NCI-H1092 (cell line): ENCODE measurements at places on chromosomes 1 and 21.
A peak's percentile ranks its signal among the peaks of the same experiment; 100 is the strongest.

- DNase-seq, result no peak
Measured at GRCh38 chr1:52544665-52545525, 8.0 kb downstream of the TUT4 start.

DNA sequence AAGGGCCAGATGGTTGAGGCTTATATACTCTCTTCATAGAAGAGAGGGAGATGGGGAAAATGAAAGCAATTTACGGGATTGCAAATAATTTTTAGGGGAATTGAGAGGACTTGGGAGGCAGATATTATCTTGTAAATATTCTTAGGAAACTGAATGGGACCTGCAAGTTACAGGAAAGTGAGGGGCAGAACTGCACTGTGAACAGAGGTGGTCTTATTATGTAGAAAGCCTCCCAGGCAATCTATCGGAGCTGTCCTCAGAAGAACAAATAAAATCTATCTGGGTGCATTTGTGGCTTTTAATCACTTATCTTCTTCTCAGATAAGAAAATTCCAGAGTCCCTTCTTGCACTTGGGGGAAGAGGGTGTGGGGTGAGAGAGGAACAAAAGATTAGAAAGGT, 223.5 kb downstream of the RHOU start:
- no peak for DNase-seq

GRCh38 chr1:116567790-116568661, 2.8 kb downstream of the CD58 start:
- DNase-seq, result no peak

DNA sequence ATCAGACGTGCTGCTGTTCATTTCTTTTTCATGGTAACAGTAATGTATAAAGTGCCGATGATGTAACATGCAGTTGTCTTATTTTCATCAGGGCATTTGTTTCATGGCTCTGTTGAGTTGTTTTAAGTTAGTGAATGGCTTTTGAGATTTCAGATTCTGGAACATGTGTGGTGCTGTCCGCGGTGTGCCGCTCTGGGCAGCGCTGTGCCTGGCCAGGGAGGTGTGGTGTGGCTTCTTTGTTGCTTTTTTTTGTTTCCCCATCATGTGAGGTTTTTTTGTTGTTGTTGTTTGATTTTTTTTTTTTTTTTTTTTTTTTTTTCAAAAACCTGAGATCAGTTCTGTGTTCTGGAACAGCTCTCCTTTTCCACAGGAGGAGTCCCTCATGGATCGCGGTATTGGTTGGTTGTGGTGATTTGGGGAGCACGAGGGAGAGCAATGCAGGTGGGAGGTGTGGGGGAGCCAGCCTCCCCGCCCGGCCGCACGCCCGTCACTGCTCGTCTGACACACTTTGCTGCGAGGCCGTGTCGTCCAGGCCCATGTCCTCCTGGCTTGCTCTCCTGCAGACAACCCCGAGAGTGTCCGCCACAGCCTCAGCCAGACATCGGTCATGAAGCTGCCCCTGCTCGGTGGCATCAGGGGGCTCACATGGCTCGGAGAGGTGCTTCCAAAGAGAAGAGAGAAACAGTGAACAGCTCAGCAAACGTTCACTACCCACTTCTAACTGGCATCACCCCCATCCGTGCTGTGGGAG, 33.6 kb downstream of the NTPCR start:
- DNase-seq, result no peak

- no peak for DNase-seq
Measured at GRCh38 chr1:206716870-206717673, 32.4 kb downstream of the MAPKAPK2 start.

GRCh38 chr1:73106931-73107330, 824.6 kb upstream of the NEGR1 start:
- no peak for DNase-seq

GRCh38 chr1:67005068-67005467, 48.9 kb downstream of the SLC35D1 start:
- peak; percentile 17 for DNase-seq

GRCh38 chr1:179767996-179768395, 24.9 kb downstream of the FAM163A start:
- no peak for DNase-seq

DNA sequence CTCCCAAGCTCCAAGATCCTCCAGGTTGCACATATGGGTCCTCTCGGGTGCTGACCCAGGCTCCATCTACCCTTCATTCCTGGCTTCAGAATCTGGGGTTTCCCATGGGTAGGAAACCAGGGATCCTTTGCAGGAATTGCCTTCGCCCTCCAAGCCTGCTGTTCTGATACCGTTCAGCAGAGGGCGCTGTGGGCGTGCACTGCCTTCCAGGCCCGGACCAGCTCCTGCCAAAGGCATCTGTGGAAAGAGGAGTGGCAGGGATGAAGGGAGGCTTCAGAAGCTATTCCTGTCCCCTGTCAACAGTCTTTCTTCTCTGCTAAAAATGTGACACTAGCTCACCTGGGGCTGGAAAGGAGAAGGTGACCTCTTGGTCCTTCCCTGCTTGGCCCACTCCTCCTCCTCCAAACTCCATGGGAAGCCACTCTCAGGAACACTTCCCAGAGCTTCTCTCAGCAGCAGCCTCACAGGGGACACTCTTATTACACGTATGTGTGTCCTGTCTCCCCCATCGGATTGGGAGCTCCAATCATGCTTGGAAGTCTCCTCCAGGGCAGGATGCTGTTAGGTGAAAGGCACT, 71.2 kb downstream of the VWA5B1 start:
- DNase-seq, result peak; percentile 11

DNA sequence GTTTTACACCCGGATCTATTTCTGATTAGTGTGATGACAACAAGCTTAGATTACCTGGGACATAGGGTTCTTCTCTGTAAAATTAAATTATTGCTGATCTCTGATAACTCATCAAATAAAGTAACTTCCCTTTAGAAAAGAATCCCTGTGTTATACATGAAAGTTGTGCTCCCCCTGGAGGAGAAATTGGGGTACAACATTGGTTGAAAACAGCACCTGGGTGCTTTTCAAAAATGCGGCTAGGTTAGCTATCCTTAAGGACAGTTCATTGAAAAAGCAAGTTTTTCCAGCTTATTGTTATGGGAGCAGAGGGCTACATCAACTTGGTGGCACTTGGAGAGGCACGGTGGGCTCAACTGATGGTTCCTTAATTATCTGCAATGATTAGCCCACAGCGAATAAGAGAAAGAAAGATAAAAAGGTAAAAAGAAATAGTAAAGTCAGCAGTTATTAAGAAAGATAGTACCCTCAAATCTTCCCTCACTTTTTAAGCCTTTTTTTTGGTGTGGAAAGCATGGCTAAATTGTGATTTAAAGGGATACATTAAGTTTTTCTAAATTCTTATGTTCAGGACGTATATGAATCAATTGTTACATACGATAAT, 97.8 kb downstream of the FMN2 start:
- DNase-seq, result peak; percentile 15

GRCh38 chr1:228177721-228178710, 12.4 kb downstream of the IBA57 start:
- no peak for DNase-seq
